ENCODE measurements at places on chromosomes 3 and 15.

GRCh38 chr3:111903067-111903511 lies 44.0 kb downstream of the PHLDB2 start:
- DNase-seq: peak; percentile 88

DNA sequence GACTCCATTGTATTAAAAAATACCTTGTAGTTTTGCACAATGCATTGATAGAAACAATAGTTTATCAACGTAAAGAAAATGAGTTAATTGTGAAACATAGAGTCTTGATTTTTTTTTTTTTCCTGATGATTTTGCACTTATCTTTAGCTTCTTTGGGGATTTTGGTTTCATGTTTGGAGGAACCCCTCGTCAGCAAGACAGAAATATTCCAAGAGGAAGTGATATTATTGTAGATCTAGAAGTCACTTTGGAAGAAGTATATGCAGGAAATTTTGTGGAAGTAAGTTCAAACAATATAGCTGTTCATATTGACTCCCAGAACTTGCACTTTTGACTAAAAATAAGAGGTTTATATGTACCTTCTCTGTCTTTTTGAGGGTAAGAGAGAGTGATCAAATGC lies 7.0 kb downstream of the DNAJB11 start:
- DNase-seq: no peak

- peak; percentile 28 for DNase-seq
These were observed 35.4 kb upstream of the DUSP7 start for GRCh38 chr3:52091586-52092270.

DNA sequence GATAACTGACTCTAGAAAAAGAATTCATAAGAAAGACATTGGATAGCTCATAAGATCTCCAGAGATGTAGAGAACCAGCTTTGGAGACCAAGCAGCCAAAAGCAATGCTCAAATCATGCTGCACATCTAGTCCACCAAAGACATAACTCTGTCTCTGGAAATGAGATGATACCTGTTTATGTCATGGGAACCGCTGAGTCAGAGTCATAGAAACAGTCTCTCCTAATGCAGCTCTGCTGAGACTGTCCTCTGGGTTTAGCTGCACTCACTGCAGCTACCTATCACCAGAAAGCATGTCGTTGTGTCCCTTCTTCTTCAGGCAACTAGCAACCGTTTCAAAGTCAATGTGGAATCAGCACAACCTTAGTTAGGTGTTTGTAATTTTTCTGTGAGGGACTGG lies 218.5 kb upstream of the ROBO1 start:
- DNase-seq: no peak
